NCI-H526 (cell line): ENCODE measurements at places on chromosomes 5 and 9.

DNA sequence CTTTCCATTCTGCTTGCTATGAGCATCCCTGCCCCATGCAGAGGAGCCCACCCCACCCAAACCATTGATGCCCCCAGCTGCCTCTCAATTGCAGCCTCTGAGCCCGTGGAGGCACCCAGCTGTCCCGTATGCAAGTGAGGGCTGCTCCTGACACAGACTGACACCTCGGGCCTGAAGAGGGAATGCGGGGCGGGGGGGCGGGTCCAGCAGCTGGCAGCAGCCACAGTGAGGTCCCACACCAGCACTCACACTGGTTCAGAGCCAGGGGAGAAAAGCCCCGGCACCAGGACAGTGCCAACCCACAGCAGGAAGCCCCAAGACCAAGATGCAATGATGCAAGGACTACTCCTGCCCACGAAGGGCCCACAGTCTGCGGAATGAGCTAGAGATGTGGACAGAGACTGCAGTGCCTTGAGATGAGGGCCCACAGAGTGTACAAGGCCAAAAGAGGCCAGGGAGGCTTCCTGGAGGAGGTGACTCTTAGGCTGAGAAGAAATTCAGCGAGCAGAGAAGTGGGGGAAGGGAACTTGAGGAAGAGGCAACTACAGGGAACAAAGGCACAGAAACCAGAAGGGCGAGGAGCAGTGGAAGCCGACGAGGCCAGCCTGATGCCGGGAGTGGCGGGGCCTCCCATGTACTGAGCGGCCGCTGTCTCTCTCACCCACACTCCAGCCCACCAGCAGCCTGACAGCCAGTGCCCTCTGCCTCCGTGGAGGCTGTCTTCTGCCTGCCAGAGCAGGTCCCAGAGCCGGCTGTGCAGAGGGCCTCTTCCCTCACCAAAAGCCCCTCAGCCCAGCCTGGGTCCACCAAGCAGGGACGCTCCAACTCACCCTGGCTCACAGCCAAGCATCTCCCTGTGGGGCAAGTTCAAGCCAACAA, 9.2 kb downstream of the EEIG1 start:
- DNase-seq = no peak

DNA sequence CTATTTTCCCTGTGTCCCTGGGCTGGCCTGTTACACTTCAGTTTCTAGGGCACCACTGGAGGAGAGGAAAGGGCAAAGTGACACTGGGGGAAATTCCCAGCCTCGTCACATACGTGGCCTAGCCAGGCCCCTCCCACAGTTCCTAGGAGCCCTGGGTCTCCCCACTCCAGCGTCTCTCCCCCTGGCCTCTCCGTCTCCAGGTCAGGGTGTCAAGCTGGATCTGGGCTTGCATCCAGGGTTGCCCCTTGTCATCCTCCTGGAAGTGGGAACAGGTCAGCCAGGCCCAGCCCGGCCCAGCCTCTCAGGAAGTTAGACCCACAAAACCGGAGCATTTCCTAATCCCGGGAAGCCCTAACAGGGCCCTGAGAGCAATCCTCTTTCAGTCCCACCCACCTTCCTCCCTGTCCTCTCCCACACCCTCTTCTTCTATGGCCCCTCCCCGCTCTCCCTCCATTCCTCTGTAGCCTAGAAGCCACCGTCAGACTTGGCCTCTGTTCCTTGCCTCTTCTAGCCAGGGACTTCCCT, 4.7 kb upstream of the TNIP1 start:
- no peak for DNase-seq

DNA sequence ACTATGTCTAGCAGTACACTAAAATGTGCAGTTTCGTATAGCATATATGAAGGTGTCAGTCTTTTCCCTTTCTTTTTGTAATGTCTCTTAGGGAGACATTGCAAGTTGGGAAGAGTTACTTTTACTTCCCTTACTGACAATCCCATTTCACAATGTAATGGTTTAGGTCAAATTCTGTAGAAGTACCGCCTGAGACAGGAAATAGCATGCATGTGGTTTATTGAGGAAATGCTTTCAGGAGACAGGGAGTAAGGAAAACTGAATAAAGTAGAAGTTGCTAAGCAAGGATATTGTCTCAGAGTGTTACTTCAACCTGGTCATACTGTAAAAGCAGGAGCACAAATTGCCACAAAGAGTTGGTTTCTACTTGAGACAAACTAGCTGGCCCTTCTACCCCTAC, 32.1 kb upstream of the MSANTD3 start:
- DNase-seq = no peak

DNA sequence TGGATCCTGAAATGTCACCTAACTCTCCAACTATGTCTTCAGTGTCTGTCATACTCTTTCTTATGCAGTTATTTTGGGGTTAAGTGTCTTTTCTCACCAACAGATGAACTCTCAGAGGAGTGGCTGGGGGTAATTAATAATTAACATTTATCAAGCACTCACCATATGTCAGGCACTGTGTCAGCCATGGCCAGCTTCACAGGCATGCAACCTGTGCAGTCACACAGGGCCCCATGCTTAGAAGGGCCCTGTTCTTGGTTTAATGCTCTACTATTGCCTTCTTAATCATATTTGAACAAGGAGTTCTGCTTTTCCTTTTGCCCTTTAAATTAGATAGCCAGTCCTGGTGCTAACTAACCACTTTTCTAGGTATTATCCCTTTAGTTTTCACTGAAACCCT, 3.4 kb upstream of the GRPEL2 start:
- DNase-seq = no peak

DNA sequence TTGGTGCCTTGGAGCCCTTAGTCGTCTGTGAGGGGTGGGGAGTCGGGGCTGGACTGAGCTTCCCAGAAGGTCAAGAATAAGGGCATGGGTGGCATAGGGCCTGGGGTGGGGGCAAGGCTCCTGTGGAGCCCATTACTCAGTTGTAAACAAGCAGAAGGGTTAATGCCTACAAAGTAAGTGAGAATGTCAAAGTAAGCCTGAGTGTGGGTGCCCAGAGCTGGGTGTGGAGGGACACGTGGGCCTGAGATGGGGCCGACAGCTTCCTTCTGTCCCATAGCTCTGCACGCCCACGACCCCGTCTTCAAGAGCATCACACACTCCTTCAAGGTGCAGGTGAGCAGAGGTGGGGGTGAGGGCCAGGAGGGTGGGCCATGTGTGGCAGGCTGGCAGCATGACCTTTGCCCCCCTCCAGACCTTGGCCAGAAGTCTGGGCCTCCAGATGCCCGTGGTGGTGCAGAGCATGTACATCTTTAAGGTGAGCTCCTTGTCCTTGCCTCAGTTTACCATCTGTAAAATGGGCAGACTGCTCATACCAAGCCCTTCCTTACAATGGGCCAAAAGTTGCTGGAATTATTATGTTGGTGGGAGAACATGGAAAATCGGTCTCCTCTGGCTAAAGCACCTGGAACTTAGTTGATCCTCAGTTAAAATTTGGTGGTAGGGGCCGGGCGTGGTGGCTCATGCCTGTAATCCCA, 11.1 kb downstream of the DOLK start:
- no peak for DNase-seq

DNA sequence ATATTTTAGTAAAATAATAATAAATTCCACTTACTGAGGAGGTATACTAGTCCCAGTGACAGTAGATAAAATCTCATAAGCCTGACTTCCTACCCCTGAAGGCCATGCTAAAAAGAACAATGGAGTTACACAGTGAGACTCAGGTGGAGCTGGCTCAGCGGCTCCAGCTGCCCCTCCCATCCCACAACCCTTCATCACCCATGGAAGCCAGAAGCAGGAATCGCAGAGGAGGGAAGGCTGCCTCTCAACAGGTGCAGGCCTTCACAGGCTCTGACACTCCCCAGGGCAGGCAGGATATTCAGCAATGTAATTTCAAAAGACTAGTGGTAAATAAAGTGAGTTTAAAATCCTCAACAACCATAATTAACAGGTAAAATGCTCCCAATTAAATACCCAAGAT, 67.5 kb downstream of the FANCC start:
- DNase-seq = peak; percentile 42

GRCh38 chr5:133396814-133397213, 215.5 kb downstream of the FSTL4 start:
- DNase-seq = no peak

- DNase-seq = no peak
These were observed 37.3 kb downstream of the MED27 start for GRCh38 chr9:132042324-132042723.

DNA sequence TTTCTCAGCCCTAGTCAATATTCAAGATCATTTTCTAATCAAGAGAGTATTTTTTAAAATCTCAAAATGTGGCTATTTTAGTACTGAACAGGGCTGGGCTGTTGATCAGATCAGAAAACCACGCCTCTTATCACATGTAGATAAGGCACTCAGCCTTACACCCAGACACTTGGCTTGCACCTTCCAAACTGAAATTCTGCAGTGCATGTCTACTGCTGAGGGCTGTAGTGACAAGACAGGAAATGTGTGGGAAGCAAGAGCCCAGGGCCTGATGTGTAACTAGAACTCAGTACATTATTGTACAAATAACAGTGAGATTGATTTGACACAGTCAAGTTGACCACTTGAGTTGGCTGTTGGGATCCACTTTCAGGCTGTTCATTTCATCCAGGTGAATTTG, 48.6 kb downstream of the UBE2QL1 start:
- no peak for DNase-seq

GRCh38 chr9:134597957-134598883, 43.4 kb upstream of the COL5A1 start:
- DNase-seq = no peak

DNA sequence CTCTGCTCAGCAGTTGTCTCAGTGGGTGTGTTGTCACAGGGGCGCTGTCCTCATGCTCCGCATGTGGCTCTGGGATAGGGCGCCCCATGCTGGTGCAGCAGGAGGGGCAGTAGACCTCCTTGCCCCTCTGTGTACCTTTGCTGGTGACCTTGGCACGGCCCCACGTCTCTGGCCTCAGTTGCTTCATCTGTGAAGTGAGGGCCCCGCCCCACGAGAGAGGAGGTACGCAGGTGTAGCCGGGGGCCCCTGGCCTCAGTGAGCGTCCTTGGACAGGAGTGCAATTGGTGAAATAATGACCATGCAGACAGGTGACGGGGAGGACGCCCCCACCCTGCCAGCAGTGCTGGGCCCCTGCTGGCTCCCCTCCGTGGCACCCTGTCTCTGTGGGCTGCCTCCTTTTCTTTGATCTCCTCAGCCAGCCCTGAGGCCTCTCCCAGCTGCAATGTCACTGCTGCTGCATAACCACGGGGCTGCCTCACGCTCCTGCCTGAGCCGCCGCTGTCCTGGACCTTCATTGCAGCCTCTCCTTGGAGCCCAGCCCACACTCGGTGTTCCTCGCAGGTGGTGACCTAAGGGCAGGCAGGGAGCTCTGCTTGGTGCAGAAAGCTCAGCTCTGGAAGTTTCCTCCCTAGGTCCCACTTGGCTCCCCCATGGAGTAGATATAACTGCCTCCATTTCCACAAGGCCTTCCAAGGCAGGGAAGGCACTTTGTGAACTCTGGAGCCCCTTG, 57.3 kb downstream of the PHF2 start:
- no peak for DNase-seq

GRCh38 chr9:15317836-15318235, 10.8 kb upstream of the TTC39B start:
- DNase-seq = no peak
